ENCODE measurements at places on chromosomes 11 and 22.

DNA sequence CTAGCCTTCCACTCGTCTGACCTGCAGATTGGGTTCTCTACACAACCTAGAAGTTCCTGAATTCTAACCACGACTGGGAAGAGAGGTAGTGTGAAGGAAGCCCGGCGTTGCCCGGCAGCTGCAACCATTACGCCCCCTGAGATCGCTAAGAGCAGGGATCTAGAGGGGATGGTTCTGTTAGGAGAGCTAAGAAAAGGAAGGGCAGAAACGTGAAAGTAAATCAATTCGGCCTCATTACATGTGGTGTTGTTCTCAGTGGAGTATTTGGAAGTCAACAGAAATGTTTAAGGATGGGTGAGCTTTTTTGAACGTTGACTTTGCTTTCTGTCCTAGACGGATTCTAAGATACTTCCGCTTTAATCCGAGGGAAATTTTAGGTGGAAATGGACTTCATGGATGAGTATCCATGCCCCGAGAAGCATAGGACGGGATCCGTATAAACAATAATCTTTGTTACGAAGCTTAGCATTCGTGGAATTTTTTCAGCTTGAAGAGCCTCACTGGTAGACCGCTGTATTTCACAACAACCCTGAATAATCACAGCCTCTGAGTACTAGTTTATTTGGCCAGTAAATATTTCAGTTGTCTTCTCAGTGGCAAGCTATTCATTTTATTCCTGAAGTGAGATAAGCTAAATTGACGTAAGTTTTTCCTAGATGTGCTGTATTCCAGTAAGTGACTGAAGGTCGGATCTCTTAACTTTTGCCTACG is 629 bp downstream of the ATP5MG start:
- DNase-seq, result no peak

- DNase-seq, result no peak
These were observed 44.6 kb upstream of the RIC3 start for GRCh38 chr11:8213376-8213775.

GRCh38 chr11:133978794-133979193 is 22.0 kb upstream of the IGSF9B start:
- DNase-seq, result no peak

DNA sequence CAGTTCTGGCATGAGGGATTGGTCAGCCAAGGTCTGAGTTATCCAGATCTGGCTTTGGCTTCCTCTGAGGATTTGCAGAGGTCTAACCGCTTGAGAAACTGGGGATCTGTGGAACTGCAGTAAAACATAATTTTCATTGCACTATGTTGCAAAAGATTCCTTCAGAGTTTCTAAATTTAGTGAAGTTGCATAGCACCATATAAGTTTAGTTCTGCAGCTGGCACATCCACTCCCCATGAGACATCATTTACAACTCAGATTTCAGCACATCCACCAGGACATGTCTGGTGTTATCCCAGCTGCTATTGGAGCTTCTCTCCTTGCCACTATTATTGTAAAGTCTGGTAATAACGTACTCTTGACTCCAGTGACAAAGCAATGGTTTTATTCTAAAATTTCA is 181.5 kb downstream of the CWF19L2 start:
- DNase-seq, result no peak

GRCh38 chr11:60923326-60923725 is 934 bp upstream of the TMEM132A start:
- DNase-seq, result no peak

DNA sequence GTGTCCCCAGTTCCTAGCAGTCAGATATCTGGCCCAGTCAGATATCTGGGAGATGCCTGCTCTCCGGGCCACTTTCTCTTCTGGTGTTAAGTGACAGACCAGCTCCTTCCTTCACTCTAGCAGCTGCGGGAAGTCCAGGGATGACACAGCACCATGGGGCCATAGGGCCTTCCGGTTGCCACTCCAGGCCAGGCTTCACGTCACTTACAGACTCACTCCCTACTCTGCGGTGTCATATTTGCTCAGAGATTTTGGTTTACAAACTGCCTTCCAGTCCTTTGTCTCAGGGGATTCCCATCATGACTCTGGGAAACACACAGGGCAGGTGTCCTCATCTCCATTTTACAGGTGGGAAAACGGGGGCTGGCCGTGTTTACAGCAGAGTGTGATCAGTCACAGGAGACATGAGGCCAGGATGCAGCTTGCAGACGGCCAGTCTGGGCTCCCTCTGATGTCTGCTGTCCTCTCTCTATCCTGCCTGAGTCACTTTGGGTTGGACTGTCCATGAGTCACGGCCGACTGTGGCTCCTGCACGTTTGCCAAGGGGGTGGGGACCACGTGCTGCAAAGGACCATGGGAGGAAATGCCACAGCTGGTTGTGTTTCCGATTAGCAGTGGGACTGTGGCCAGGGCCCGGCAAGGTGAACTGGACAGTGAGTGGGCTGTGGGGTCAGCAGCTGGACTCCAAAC is 8.2 kb upstream of the TBC1D22A start:
- peak; percentile 31 for DNase-seq

GRCh38 chr11:92879086-92879485 is 90.4 kb upstream of the MTNR1B start:
- DNase-seq, result no peak

GRCh38 chr11:130313383-130314183 is 1.1 kb downstream of the ZBTB44 start:
- DNase-seq, result no peak

- DNase-seq, result no peak
These were observed 673 bp upstream of the DUSP18 start for GRCh38 chr22:30668386-30668710.

GRCh38 chr11:29260939-29261705 is 755.7 kb downstream of the KCNA4 start:
- no peak for DNase-seq

GRCh38 chr11:30342736-30343166 is 19.8 kb downstream of the ARL14EP start:
- DNase-seq, result no peak

GRCh38 chr11:72523991-72524390 is 89.7 kb upstream of the CLPB start:
- DNase-seq, result no peak

DNA sequence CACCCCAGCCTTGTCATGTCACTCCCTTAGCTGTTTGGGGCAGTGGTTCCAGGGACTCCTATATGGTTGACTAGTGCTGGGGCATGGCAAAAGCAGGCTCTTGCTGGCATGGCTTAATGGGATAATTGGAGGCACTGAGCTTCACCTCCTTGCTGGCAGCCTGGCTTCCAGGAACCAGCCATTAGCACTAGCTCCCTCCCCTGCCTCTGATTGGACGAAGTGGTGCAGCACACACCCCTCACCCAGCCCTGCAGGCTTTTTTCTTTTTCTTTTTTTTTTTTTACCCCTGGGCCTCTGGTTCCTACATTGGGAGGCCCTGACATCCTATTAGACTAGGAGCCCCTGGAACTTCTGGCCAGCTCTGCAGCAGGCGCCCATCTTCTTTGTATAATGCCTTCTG is 18.6 kb downstream of the PHLDB1 start:
- no peak for DNase-seq

- DNase-seq, result peak; percentile 82
These were observed at the start of gene PPP1R14B for GRCh38 chr11:64246871-64247728. PPP1R14B (minus strand) TSS chr11:64246943; CDS start chr11:64246673, 270 bp downstream.

DNA sequence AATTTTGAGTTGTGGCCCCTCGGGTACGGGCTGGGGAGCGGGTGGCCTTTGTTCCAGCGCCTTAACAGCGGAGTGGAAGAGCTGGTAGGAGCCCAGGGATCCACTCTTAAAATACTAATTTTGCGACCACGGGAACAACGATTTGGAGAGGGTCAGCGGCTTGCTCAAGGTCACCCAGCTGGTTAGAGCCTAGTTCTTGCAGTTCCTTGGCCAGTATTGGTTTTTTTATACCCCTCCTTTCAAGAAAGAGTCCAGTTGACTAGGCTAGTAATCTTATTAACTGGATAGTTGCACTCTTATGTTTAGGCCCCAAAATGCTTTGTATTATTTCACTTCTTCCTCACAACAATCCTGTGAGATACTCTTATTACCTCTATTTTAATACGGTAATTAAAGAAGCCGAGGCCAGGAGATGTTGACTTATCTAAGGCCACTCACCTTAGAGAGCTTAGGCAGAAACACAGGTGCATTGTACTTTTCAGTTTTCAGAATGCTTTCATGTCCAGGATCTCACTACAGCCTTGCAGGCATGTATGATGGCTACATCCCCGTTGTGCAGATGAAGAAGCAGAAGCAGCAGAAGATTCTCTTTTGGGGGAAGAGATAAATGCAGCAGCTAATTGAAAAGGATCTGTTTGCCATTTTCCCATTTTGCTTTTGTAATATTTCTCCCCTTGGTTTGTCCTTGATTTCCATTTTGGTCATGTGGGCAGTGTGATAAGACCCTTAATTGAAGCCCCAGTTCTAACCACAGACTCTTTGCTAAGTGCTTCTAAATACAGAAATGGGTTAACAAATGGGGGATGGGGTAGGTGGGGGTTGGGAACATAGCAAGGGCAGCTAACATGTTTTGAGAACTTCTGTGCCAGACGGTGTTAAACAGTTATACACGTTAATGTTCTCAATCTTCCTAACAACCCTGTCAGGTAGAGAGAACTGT is 1.4 kb downstream of the SREBF2 start:
- no peak for DNase-seq

DNA sequence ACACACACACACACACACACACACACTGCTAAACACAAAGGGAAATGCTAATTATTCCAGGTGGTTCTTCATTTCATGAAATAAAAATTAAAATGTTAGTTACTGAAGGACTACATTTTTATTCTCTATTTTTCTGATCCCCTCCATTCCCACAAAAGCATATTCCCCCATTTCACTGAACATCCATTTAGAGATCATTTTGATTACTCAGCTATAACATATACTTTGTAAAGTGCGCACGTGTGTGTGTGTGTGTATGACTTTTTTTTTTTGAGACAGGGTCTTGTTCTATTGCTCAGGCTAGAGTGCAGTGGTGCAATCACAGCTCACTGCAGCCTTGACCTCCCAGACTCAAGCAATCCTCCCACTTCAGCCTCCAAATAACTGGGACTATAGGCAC is 42.6 kb downstream of the SLC35F2 start:
- DNase-seq, result no peak

DNA sequence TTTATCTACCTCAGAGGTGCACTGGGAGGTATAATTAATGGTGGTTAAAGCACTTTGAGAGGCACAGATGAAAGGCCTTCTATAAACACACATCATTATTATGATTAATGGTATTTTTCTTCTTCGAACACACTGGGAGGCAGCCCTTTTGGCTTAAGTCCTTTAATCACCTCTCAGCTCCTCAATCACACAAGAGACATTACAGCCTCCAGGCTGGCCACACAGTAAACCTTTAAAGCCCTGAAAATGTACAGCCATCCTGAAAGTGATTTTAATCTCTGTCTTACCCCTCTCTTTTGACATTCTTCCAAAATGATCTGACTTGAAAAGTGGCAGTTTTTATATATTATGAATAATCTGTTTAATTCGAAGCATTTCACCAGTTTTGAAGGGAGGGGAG is 54.3 kb upstream of the VSTM5 start:
- DNase-seq, result no peak

GRCh38 chr11:65132988-65133700 is 1.2 kb downstream of the SYVN1 start:
- DNase-seq, result no peak

DNA sequence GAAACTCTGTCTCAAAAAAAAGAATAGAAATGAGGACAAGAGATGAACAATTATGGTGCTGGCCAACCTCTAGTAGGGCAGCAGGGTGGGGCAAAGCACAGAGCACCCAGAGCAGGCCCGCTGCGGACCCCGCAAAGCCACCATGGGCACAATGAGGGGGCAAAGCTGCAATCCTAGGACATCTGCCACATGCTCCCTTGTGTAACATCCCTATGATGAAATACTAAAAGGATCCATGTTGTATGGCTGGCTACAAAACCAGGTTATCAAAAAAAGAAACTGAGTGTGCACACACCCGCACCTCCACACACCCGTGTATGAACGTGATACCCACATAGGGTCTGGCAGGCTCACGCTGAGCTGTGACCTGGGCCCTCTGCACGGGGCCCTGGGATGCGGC is 7.4 kb downstream of the ATP5MGL start:
- no peak for DNase-seq

DNA sequence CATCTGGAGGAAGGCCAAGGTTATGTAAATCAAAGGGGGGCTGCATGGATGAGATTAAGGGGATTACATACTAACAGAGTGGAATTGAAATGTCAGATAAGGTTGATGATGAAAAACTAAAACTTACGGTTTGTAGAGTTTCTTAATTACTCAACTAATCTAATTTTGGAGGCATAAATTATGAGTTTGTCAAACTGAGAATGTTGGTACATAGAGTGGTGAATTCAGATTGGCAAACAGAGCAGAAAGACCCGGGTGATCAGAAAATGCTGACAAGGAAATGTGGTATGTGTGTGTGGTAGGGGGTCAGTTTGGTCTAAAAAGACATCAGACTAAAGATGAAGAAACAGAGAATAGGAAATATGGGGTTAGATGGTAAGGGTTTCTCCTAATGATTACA is 11.0 kb downstream of the MS4A6E start:
- no peak for DNase-seq

DNA sequence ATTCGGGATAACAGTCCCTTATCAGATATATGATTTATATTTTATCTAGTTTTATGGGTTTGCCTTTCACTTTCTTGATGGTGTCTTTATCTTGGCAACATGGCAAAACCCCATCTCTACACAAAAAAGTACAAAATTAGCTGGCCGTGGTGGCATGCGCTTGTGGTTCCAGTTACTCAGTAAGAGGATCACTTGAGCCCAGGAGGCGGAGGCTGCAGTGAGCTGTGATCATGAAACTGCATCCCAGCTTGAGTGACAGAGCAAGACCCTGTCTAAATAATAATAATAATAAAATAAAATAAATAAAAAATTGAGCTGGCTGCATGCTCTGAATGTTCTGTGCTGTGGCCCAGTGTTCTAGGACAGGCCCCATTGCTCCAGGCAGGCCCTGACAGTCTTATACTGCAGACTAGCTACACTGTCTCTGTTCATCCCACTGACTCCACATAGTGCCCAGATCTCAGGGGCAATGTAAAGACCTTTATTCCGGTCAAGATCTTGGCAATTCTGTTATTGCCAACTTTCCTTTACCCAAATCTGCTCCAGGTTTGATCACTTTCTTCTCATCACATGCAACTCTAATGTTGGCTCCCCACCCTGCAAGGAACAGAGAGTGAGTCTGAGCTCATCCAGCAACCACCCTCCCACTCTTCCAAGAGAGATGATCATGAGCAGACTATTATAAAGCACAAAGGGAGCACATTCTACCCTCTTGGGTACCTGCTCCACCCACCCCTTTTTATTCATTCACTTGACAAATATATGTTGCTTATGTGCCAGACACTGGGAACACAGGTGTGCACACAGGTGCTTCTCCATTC is 8.8 kb downstream of the HSPA8 start:
- DNase-seq, result no peak

DNA sequence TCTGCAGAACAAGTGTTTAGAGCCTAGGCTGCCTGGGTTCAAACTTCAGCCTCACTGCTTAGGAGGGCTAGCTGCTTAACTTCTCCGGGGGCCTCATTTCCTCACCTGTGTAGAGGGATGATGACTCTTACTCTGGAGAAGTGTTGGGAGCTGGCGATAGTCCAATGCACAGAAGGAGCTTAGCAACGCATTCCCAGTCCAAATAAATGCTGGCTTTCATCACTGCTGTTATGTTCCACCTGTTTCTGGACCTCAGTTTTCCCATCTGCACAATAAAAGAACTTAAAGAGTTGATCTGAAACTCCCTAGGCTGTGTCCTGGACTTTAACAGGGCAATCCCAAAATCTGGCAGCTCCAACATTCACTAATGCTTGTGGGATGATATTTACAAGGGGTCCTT is 337.8 kb downstream of the MIAT start:
- DNase-seq, result no peak
